ENCODE measurements at places on chromosomes 1 and 21.
A peak's percentile ranks its signal among the peaks of the same experiment; 100 is the strongest.

DNA sequence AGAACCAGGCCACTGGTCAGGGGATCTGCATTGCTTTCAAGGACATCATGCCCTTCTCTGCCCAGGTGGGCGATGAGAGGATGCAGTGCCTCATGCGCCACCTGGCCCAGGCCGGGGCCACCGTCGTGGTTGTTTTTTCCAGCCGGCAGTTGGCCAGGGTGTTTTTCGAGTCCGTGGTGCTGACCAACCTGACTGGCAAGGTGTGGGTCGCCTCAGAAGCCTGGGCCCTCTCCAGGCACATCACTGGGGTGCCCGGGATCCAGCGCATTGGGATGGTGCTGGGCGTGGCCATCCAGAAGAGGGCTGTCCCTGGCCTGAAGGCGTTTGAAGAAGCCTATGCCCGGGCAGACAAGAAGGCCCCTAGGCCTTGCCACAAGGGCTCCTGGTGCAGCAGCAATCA, 5.0 kb upstream of the ZBTB48 start:
- no peak for DNase-seq

DNA sequence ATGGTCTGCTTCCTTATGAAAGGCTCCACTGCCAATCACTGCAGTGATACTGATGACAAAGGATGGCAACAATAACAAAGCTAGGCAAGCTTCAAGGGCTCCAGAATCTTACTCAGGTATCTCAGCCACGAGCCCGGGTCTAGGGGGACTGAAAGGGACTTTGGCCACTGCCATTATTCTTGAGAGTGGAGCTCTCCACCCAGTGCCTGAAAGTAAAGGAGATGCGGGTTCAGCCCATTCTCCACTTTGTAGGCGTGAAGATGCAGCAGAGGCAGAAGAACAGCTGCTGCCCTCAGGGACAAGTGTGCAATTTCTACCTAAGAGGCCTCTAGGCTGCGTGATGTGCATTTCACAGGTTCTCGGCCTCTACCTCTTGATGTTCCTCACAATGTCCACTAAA, 31.4 kb upstream of the SLAMF9 start:
- DNase-seq, result no peak

GRCh38 chr21:41180752-41181151, 12.8 kb downstream of the BACE2 start:
- no peak for DNase-seq

- DNase-seq, result no peak
These were observed 265.1 kb downstream of the PTPRU start for GRCh38 chr1:29501227-29501976.

GRCh38 chr1:214438075-214438474, 113.3 kb downstream of the PTPN14 start:
- DNase-seq, result no peak

GRCh38 chr1:47830021-47830420, 167.2 kb downstream of the TRABD2B start:
- DNase-seq, result no peak

DNA sequence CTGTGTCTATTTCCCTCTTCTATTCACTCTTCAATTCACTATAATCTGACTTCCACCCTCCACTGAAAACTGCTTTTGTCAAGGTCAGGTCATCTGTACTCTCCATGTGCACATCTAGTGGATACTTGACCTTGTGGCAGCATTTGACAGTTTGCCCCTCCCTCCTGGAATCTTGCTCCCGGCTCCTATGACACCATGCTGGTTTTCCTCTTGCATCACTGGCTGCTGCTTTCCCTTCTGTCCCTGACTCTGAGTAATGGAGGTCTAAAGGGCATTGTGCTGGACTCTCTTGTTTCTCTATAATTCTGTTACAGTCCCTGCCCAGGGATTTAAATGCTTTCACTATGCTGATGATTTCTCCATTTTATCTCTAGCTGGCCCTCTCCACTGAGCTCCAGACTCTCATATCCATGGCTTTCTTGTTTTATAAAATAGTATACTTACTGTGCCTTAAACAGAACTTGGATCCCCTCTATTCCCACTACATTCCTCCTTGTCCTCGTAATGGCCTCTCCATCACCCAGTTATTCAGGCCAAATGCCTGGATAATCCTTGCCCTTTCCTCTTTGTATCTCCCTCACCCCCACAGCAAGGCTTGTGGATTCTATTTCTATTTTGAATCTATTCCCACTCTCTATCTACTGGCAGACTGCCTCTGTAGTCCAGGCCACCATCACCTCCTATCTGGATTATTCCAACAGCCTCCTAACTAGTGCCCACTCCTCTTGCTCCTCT, 36.8 kb upstream of the PODN start:
- DNase-seq, result no peak

GRCh38 chr1:240646571-240647240, 34.8 kb upstream of the GREM2 start:
- no peak for DNase-seq

DNA sequence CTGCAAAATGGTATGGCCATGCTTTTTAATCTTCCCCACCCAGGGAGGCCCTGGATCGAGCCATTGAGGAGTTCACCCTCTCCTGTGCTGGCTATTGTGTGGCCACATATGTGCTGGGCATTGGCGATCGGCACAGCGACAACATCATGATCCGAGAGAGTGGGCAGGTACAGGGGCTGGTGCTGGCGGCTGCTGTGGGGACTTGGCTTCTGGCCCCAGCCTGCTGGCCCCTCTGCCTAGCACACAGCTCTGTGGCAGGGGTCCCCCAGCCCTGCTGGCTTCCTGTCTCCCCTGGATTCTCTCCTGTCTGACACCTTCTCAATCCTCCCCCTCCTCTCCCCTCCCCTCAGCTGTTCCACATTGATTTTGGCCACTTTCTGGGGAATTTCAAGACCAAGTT, 72.4 kb downstream of the PIK3CD start:
- no peak for DNase-seq

- DNase-seq, result no peak
These were observed 11.9 kb upstream of the PTCH2 start for GRCh38 chr1:44854970-44855369.

- no peak for DNase-seq
These were observed 84.5 kb downstream of the GLIS1 start for GRCh38 chr1:53654216-53655210.

- DNase-seq, result no peak
These were observed 1.0 kb downstream of the ZBTB17 start for GRCh38 chr1:15974855-15975254.

DNA sequence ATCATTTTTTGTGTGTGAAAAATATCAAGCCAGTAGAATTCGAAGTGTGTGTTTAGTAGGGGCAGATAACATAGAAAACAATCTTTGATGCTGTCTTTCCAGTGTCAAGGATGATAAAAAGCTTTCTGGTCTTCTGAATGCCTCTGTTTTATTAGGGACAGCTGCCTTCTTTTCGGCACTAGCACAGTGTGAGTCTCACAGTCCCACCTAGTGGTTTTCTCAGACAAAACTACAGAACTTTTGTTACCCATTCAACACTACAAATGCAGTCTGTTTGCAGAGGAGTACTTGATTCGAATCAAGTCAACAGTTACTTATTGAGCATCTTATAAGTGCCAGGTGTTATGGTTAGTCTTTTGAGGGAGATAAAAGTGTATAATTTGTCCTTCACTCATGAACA, 30.6 kb upstream of the MCOLN3 start:
- no peak for DNase-seq

DNA sequence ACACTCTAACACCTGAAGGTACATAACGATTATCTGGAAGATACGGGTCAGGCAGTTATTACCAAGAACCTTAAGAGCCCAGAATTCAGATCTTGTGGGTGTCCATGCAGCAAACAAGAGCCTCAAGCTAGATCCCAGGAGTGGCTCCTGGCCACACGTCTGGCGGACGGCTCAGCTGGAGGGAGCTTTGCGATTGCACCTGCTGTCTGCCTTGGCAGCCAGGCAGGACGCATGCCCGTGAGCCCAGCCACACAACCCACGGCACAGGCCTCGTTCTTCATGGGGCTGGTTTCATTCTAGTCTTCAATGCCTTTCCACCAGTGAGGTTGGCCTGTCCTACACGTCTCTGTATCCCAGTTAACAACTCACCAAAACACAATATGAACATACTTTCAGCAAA, 5.7 kb downstream of the CCNL2 start:
- no peak for DNase-seq

DNA sequence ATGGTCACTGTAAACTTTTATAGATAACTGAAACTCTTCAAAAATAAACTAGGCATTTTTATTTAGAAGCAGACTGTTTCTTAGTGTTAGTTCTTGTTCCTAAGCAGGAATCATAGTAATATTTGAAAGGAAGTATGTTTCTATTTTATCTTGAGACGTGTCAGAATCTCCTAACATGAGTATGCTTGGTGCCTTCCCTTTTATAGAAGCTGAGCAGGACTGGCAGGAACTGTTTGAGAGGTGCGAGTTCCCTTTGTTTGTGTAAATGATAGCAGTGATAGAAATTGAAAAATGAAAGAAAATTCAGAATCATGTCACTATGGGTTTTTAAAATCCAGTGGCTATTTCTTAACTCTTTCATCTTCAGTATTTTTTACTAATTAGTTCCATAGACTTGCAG, 56.9 kb downstream of the LRRC8D start:
- DNase-seq, result no peak

DNA sequence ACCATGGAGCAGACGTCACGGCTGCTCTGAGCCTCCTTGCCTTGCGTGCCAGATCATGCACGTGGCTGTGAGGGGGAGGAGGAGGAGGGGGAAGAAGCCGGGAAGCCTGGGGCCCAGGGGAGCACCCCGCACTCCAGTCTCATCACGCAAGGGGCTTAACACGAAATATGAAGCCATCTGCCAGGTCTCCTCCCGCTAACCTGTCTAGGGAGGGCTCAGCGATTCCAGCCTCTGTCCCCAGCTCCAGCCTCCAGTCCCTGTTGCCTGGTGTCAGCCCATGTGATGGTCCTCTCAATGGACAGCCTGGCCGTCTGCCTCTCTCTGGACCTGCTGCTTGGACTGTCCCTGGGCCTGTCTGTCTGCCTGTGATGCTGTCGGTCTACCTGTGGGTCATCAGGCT, 22.5 kb upstream of the C1QA start:
- DNase-seq, result no peak

GRCh38 chr1:94092210-94092613, 28.7 kb downstream of the ABCA4 start:
- no peak for DNase-seq

DNA sequence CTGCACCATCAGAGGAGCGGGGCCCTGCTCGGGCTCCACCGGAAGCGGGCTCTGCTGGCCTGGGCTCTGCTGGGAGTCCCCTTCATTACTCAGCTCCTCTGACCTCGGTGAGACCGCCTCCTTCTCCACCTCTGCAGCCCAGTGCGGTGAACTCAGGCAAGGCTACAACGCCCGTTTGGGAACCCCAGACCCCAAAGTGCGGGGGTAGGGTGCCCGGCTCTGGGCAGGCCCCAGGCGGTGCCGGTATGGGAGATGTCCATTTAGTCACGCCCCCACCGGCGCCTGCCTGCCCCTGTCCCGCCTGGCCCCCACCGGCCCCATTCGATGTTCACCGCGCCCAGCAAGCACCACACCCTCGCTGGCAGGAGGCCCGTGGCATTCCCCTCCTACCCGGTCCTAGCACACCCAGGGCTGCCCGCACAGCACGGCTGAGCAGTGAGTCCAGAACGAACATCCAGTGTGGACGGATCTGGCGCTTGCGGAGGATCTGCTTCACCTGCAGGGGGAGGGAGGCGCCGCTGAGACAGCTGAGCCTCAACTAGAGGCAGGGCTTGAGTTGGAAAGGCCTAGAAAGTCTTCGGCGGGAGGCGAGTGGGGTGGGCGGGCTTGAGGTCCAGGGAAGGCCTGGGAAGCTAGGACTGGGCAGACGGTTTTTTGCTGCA, 10.0 kb downstream of the MAP3K6 start:
- DNase-seq, result no peak

DNA sequence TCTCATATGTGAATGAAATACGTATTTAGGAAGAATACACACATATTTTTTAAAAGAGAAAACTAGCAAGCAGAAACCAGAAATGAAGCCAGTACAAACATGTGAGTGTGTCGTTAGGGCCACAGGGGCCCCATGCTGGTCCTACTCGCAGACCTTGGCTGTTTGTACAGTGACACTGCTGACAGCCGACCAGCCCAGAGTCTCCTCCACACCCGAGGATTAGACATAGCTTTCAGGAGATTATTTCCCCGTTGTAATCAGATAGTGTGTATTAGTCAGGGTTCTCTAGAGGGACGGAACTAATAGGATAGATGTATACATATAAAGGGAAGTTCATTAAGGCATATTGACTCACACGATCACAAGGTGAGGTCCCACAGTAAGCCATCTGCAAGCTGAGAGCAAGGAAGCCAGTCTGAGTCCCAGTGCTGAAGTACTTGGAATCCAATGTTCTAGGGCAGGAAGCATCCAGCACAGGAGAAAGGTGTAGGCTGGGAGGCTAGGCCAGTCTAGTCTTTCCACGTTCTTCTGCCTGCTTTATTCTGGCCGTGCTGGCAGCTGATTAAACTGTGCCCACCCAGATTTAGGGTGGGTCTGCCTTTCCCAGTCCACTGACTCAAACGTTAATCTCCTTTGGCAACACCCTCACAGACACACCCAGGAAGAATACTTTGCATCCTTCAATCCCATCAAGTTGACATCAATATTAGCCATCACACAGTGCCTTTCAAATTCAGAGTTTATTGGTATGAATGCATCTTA, 51.2 kb downstream of the DIP2A start:
- DNase-seq, result peak; percentile 82

DNA sequence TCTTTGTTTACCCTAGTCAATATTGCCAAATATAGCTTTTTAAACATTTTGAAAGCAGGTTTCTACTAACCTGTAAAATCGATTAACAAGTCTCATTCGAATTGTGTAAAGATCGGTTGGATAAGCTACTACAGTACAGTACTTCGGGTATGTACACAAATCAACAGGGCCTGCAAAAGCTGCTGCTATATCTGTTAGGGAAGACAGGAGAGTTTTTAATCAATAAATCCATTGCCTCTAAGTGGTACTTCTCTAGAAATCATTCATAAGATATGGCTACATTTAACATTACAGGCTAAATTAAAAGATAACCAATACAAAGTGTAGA, 34.8 kb upstream of the PSMG1 start:
- DNase-seq, result no peak

GRCh38 chr1:24427545-24427862, 11.9 kb downstream of the NIPAL3 start:
- no peak for DNase-seq

GRCh38 chr1:98482611-98483010, 178.9 kb upstream of the SNX7 start:
- DNase-seq, result no peak
